ENCODE measurements at places on chromosomes 3 and 15.

DNA sequence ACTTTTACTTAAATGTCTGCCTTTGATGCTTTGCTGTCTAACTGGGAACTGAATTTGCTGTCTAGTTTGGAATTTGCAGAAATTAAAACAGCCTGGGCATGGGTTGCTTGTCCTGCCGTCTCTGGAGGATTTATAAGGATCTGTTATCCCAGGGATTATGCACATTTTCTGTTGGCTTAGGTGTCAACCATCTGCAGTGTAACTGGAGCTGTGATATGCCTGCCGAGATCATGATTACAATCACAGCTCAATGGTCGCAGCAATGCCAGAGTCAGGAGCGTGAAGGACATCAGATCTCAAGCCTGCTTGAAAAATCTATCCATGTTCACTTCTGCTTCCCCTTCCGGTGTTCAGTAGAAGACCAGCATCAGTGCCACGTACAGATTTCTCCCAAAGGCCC is 41.8 kb upstream of the SETMAR start:
- no peak for DNase-seq

DNA sequence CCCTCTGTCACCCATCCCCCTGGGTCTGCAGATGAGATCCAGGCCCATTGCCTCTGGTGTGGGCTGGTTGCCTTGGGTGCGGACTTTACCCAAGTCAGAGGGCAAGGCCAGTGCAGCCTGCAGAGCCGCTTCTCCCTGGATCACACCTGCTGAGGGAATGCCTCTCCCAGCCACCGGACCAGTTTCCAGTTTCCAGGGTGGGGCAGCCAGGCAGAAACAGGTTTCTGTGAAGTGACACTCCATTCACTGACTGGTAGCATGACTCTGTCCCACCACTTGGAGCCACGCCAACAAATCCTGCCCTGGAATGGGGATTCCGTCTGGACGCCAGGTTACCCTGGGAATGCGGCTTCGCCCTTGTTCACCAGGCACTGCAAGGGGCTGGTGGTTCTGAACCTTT is 30.0 kb downstream of the PAQR5 start:
- DNase-seq, result no peak

DNA sequence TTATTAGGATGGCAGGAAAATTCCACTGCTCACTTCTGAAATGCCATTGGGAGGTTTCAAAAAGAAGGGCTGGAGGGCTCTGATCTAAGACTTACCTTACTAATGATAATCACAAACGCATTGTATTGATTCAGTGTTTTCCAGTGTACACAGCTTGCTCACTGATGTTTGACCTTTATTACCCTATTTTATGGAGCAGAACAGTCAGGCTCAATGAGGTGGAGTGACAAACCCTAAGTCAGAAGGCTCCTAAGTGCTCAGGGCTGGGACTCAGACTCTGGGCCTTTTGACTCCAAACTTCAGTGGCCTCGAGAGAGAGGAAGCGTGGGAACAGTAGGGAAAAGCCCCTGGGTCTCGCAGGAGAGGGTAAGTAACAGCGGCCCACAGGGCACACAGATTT is 20.3 kb upstream of the RAD18 start:
- no peak for DNase-seq

DNA sequence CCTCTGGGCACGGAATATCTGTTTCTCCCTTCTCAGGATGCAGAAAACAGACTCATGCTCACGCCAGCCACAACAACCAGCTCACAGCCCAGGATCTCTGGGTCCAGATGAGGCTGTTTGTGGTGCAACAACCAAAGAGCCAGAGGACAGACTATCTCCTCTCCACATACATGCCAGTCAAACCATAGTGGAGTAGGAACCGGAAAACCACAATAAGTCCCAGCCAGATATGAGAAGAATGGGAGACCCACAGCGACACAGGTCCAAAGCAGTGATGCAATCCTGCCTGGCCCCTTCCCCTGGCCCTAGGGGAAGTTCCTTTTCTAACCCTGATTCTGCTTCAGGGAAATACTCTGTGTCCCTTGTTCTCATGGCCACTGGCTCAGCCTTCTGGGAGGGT is 27.6 kb downstream of the MEX3B start:
- DNase-seq, result no peak

DNA sequence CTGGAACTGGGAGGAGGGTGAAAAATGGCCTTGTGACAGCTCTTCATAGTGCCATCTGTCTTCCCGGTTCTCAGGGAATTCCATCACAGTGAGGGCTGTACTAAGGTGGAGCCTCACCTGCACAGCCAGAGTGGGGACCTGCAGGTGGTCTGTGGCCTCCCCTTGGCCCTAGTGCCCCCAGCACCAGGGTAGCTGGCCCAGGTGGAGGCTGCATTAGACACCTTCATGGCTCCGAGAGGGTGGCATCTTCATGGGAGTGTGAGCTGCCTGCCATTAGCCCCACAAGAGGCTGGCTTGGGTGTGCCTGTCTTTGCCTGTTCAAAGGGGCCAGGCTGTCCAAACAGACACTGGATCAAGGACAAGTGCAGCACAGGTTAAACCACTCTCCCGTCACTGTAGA is 95.5 kb upstream of the PRR23E start:
- no peak for DNase-seq

- DNase-seq, result no peak
Measured at GRCh38 chr3:155702745-155703591, 41.9 kb downstream of the PLCH1 start.

DNA sequence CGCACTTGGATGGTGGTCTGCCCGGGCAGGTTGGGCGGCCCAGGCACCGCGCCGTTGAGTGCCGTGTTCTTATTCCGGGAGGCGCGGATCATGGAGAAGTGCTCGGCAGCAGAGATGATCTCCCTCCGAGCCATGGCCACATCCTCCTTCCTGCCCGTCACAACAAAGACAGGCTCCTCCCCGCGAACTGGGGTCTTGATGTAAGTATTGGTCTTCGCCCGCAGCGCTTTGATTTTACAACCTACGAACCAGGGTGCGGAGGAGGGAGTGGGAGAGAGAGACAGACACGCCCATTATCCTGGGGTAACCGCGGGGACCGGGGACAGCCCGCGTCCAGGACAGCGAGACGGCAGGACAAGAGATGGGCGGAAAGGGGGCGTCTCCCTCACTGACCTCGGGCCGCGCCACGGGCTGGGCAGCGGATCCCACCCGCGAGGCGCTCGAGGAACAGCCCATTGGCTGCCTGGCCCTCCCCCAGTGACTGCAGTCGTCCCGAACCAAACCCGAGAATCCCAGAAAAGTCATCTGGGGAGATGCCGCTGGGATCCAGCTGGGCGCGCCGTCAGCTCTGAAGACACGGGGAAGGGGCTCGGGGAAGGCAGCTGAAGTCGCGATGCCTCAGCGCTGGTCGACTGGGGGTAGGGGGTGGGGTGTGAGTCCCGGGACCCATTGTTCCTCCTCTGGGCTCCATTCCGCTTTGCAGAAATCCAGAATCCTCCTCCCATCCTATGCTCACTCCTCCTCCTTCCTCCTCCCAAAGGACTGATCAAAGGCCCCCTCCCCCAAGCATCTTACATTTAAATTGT is 1.2 kb downstream of the MEX3B start:
- DNase-seq, result peak; percentile 24

- DNase-seq, result no peak
Measured at GRCh38 chr15:57681011-57681410, 25.5 kb upstream of the POLR2M start.

- no peak for DNase-seq
Measured at GRCh38 chr15:29124581-29125381, 144.8 kb downstream of the NSMCE3 start.

DNA sequence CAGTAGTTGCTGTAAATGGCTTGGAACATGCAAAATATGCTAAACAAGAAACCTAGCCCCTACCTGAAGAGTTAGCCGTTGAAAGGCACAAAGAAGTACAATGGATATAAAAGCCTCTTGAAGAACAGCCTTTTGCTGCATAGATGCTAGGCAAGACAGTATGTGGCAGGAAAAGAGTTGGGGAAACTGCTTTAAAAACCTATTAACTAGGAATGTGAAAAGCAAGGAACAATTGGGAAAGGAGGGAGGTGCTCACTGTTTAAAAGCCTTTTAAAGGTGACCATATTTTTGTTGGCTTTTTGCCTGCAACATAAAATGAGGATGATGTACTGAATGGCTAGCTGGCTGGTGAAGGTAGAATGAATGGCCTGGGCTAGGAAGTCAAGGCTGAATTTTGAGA is 24.5 kb upstream of the SOX2 start:
- DNase-seq, result no peak

DNA sequence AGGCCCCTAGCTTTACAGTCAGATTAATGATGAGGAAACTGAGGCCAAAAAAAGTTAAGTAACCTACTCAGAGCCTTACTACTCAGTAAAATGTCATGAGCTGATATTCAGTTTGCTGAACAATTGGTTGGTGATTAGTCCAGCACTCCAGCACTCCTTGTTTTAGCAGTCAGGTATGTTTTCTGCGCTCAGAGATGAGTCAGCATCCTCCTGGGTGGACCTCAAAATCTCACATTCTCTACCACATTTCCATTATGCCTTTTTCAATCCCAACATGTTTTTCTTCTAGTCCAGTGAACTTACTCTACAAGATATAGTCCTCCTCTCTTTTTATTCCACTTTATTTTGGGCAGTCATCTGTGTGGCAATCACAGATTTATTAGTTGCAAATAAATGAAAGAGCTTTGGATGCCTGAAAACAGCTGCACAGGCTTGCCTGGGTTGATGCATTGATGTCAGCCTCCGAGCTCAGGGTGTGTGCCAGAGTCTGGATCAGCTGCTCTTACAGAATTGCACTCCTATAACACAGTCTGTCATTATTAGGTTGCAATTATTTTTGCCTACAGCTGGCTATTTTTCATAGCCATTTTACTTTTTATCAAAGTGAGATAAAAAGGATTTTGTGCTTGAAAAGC is 133.2 kb downstream of the ARPP21 start:
- DNase-seq, result no peak

DNA sequence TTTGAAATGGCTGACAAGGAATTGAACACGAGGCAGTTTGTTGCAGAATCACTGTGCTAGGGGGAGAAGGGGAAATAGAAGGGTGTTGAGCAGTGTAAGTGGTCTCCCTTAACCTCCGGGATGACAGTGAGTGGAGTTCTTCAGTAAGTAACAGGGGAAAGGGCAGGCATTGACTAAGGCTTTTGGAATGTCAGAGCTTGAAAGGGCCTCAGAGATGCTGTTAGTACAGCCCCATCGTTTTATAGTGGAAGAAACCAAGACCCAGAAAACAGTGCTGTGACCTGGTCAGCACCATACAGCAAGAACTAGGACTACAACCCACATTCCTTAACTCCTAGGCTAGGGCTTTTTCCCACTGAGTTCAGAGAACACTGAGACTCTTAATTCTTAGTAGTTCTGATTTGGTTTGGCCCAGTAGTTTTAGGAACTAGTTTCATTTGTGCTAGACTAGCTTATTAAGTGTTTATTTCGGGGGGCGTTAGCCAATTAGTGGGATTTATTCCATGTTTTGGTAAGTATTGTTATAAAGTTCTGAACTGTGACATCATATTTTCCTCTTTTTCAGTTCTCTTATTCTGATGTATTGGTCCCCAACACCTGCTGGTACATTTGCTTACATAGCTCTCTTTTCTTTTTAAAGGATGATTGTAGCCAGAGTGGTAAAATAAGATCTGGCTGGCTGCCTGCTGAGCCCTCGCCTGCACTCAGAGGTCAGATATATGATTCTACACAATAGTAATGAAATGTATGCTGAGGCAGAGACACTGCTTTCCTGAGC is 34.2 kb downstream of the RAB11A start:
- DNase-seq, result no peak

GRCh38 chr3:162729686-162730085 is 1233.1 kb downstream of the OTOL1 start:
- DNase-seq, result no peak

DNA sequence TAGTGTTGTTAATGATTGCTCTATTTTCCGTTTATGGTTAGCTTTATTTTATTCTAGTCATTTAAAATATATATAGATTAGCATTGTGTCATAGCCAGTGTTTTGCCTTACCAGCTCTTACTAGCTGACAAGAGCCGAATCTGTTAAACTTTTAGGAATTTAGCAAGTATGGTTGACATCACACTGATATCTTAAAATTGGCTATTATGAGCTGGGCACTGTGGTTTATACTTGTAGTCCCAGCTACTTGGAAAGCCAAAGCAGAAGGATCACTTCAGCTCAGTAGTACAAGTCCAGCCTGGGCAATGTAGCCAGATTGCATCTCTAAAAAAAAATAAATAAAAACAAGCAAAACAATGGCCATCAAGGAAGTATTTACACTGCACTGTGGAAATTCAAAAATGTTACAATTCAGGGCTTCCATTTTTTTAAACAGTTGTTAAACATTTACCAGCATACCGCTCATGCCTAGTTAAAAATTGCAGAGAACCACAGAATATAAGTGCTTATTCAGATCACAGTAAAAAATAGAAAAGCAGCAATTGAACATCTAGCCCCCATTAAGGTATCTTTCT is 208.4 kb upstream of the CGNL1 start:
- DNase-seq, result no peak

DNA sequence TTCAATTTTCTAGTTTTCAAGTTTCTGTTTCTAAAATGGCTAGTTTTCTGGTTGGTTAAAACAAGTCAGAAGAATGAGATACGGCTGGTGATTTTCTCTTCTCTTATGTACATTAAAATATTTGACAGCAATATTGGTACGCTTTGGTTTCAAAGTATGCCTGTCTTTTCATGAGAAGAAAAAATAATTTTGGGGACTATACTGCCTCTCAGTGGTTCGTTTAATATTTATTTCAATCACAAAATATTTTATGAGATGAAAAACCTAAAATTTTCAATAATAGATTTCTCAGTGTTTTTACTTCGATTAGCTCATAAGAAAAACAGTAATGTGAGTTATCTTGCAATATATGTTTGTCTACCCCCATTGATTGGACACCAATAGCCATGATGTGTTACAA is 72.8 kb upstream of the AADACL2 start:
- no peak for DNase-seq

DNA sequence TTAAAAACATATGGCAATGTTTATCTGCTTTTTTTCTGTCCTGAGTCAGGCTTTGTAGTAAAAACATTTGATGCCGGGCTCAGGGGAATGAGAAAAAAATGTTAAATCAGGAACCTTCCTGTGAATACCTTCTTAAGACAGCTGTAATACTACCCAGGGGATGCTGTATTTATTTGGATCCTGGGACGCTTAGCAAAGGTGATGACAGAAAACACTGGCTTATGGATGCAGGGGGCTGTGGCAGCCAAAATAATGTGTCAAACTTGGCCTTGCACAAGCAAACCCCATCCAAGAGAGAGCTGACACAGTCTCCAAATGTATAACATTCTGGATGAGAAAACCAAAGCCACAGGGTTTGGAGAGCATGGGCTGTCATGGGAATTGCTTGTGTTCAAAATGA is 438.2 kb upstream of the PROK2 start:
- no peak for DNase-seq

DNA sequence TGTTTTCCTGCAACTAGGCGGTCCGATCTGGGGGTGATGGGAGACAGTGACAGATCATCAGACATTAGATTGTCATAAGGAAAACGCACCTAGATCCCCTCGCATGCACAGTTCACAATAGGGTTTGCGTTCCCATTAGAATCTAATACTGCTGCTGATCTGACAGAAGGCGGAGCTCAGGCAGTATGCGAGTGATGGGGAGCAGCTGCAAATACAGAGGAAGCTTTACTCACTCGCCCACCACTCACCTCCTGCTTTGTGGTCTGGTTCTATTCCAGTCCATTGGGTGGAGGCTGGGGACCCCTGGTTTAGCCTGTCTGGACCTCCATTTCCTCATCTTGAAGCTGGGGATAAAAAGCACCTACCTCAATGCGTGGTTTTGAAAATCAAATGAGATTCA is 437.5 kb upstream of the PROK2 start:
- no peak for DNase-seq

GRCh38 chr3:131393868-131394267 is 12.3 kb downstream of the NUDT16 start:
- DNase-seq, result no peak

GRCh38 chr3:37287776-37288175 is 113.4 kb upstream of the LRRFIP2 start:
- DNase-seq, result no peak

GRCh38 chr15:80739919-80740318 is 39.3 kb upstream of the CEMIP start:
- DNase-seq, result no peak

Measured in activated naive CD4-positive, alpha-beta T cell treated with Interleukin-2 at 50 U/mL for 16 hours (primary cell).